Breast epithelium (tissue), 4 donors: ENCODE measurements at places on chromosomes 5 and 9. TPM values are rescaled to one million over a fixed set of nuclear protein-coding genes. Genes with fewer than 3 reads are reported as not detected.

Gene SOWAHA
- 3.2 TPM for total RNA-seq

GRCh38 chr9:126125577-126125976 is 201.1 kb upstream of the MVB12B start:
- DNase-seq, result peak; percentile 6

GRCh38 chr5:124860291-124860655 is 113.8 kb upstream of the ZNF608 start:
- DNase-seq, result no peak

- no peak for DNase-seq
Measured at GRCh38 chr9:69945671-69946141, 97.9 kb upstream of the MAMDC2 start.

DNA sequence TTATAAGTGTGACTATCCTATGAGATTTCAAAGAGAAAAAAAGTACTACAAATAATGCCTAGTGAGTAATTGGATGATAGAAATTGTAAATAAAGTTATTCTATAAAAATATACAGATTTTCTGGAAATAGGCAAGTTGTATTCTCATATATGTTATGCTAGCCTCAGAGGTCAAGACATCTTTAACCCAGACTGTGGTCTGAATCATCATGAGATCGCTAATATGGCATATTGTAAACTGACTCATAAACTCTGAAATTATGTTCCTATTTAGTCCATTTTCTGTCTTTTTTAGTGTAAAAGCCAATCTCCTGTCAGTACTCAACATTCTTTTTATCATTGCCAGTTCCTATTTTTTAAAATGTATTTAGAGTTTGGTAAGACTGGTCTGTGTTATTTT is 14.2 kb downstream of the LOX start:
- DNase-seq, result no peak
